CD4-positive, alpha-beta memory T cell (primary cell): ENCODE measurements at places on chromosomes 7 and 10. TPM values are rescaled to one million over a fixed set of nuclear protein-coding genes. Genes with fewer than 3 reads are reported as not detected.

Gene MET
- total RNA-seq: 0.47 TPM

Gene CH25H
- not detected for total RNA-seq

Gene FBXL13
- 0.49 TPM for total RNA-seq

GRCh38 chr7:36945612-36946400 lies 221.5 kb upstream of the AOAH start:
- DNase-seq: no peak

- no peak for DNase-seq
Observed at GRCh38 chr7:66426996-66427395, 201.7 kb upstream of the KCTD7 start.

DNA sequence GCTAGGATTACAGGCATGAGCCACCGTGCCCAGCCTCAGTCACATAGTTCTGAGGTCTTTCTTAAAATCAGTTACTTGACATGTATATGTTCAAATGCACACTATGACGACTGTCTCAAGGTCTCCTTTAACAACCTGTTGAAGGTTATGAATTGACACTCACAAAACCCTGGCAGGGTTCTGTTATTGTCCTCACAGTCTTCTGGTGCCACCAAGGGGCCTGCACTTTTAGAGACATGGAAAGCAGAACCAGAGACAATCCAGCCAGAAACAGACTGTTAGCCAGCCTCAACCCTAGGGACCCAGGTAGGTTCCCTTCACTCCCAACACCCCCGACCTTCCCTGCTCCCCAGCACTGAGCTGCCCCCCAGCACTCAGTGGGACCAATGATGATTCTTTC lies 26.4 kb downstream of the TEX36 start:
- DNase-seq: no peak

- peak; percentile 11 for DNase-seq
Observed at GRCh38 chr7:64611717-64612116, 48.8 kb upstream of the ZNF680 start.
